SK-N-DZ (cell line): ENCODE measurements at places on chromosomes 16 and 17.

DNA sequence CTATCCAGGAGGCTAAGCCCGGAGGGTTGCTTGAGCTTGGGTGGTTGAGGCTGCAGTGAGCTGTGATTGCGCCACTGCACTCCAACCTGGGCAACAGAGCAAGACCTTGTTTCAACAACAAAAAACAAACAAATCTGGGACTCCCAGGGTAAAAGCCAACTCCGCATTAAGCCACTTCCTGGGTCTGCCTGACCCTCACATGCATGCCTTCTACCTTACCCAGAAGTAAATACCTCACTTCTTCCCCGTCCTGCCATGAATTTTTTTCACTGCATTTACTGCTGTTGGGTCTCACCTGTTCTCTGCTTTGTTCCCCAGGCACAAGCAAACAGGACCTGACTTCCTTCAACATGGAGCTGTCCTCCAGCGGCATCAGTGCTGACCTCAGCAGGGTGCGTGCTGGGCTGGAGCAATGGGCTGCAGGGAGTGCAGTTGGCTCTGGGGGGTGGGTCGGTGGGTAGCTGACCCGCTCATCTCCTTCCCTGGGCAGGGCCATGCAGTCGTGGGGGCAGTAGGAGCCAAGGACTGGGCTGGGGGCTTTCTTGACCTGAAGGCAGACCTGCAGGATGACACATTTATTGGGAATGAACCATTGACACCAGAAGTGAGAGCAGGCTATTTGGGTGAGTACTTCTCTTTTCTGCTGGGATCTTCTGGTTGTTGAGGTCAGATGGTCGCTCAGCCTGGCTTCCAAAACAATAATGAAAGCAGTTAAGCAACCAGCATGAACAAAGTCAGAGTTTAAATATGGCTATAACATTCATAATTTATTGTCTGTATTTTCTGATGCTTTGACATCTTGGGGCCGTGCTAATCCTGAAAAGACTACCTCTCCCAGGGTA is 16.4 kb downstream of the ITGAL start:
- DNase-seq: no peak

DNA sequence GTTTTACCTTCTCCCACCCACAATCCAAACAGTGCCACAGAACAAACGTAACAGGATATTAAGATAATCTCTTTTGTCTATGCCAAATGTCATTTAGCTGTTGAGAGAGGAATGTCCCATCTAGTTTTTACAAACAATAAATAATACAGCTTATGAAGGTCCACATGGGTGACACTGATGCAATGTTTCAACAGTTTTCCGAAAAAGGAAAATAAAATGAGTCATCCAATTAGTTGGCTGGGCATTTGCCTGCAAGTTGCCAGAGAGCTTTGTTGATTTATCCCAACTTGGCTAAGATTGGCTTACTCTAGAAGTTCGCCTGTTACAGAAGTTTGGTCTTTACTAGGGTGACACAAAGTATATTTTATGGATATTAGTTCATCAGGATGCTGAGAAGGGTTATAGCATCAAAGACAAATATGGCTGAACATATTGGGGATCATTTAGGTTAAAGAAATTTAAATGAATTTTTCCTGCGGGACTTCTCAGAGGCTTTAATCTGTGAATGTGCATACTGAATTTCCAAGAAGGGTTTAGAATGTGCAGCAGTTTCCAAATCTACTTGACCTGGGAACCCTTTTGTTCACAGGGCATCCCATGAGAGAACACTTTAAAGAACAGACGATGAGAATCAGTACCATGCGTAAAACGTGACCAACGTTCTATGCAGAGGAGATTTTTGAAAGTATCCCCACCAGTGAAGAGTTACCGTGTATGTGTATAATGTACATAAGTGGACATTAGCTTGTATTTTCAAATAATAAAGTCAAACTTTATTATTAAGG is 73.1 kb downstream of the CDH13 start:
- DNase-seq: no peak

- DNase-seq: no peak
Observed at GRCh38 chr16:56769677-56770076, 39.7 kb downstream of the NUP93 start.

DNA sequence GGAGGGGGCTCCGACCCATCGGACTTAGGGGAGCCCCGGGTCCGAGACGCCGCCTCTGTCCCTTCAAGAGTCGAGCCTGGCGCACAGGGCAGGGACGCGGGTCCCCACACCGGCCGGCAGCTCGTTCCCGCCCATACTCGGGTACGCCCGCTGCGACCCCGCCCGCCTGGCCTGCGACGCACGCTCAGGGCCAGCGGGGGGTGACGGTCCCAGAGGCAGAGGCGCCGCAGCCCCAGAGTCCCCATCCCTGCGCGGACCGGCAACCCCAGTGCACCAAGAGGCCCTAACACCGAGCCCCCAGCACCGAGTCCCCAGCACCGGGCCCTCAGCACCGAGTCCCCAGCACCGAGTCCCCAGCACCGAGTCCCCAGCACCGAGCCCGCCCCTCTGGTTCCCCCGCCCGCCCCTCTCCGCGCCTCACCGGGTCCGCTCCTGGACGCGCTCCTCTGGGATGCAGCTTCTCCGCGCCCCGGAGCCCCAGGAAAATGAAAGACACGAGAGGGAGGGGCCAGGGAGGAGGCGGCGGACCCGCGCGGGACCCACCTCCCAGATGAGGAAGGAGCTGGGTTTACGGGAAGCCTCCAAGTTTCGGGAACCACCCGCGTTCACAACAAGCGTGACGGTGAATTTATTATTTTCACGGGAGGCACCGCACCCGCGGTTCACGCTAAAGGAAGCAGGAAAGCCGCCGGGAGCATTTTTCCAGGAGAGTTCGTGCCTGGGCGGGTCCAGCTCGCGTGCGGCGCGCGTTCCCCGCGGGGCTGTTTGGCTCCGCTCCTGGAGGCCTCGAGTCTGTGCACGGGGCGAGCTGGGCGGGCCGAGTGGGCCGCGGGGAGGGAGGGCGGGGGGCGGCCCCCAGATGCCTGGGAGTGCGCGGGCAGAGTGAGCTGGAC is at the start of gene SECTM1:
SECTM1 (minus strand) TSS at position 488 of the 893 bp plus-strand sequence. CDS start 6,526 bp downstream, outside the sequence.
- no peak for DNase-seq

GRCh38 chr16:78639775-78640174 is 540.3 kb downstream of the WWOX start:
- no peak for DNase-seq

- DNase-seq: no peak
Observed at GRCh38 chr16:84604477-84605013, 13.3 kb downstream of the COTL1 start.

- peak; percentile 79 for DNase-seq
Observed at GRCh38 chr17:229709-230394, 48.4 kb upstream of the DOC2B start.

- no peak for DNase-seq
Observed at GRCh38 chr16:20906341-20907255, 6.0 kb downstream of the LYRM1 start.

GRCh38 chr17:49913226-49914095 is 55.5 kb upstream of the DLX4 start:
- DNase-seq: no peak

DNA sequence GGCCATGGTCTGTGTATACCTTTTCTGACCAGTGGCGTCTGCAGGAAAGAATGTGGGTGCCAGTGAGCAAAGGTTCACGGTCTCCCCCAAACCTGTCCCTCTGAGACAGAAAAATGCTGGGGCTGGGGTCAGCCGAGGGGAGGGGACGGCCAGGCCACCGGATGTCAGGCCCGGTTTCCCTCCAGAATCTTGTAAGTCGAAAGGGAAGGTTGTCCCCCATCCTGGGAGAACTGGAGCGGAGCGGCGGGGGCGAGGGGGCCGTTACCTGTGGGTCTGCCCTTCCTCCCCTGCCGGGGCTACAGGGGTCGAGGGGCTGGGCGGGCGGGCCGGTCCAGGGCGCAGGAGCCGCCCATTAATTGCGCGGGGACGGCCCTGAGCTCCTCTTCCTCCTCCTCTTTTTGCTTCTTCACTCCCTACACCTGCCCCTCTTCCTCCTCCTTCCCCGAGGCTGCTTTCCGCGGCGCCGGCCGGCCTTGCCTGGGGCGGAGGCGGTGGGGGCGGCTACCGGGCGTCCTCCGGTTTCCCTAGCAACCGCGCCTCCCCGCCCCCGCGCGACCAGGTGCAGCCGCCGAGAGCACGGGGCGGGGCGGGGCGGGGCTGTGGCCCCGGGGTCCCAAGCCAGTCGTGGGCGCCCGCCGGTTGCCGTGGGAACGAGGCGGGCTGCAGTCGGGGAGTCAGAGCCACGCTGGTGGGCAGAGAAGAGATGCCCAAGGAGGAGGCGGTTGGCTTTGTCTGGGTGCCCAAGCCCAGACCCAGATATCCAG is at the start of gene MARCHF10:
MARCHF10 (minus strand) TSS at position 503 of the 764 bp plus-strand sequence. CDS start 6,579 bp downstream, outside the sequence.
- DNase-seq: peak; percentile 29

DNA sequence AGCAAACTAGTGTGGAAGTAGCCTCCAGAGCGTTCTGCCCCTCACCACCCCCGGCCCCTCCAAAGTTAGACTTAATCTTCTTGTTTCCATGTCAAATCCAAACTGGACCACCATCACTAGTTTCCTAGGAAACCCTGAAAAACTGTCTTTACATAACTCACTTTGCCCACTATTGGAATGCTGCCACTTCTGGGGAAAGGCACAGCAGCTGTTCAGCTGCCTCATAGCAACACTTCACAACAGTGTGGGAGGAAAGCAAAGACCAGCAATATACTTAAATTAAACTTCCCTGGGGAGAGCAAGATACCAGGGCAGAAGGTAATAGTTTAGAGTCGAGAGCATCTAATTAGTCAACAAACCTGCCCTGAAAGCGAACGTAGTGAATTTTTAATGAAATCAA is 452.2 kb downstream of the KCNJ2 start:
- DNase-seq: no peak

GRCh38 chr17:76382803-76383545 is 1.4 kb upstream of the SPHK1 start:
- no peak for DNase-seq

DNA sequence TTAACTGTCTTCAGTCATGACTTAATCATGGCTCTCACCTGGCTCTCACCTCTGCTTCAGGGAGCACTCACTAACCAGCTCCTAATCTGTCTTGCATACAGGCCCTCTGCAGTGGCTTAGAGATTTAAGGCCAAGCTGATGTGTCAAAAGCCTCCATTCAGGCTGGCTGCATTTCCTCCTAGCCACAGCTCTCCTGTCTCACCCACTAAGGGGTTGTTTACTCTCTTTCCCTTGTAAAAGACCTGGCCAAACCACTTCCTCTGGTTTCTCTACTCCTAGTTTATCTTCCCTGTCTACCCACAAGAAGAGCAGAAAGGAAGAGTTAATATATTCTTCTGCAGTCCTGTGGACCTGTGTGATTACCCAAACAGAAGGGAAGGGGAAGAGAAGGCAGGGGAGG is 9.3 kb upstream of the ASIC2 start:
- DNase-seq: no peak

DNA sequence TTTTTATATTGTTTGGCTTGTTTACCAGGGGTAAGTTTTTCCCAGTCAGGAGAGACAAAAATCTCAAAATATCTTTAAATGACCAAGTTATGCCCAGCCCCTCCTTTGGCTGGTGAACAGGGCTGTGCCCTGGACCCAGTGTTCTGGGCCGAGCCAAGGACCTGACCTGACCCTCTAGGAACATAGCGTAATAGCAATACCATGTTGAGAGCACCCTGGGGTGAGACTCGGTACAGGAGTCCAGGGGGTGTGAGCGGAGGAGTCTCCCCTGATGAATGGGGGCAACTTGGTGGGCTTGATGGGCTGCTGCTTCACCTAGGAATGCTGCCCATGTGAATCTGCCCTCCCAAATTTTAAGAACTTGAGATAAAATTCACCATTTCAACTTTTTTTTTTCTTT is 47.4 kb downstream of the B9D1 start:
- DNase-seq: no peak

DNA sequence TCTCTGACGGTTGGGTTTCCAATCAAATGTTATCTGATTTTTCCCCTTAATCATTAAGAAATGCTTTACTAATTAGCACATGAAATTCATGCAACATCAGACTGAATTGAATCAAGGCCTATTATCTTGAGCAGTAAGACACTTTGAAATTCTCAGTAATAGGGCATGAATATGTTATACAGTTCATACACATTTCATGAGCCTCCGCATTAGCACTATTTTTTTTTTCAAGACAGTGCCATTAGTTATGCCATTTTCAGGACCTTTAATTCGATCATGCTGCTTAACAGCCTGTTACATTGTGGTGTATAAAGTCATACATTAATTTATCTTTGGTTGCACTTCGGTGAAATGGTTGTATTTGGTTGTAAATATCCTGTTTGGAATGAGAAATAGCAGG is 862.6 kb upstream of the GOT2 start:
- no peak for DNase-seq
